Ovary (tissue), 10 donors: ENCODE measurements at places on chromosomes 5 and 9. TPM values are rescaled to one million over a fixed set of nuclear protein-coding genes. Genes with fewer than 3 reads are reported as not detected.

Gene TSSK1B
- total RNA-seq, result not detected

DNA sequence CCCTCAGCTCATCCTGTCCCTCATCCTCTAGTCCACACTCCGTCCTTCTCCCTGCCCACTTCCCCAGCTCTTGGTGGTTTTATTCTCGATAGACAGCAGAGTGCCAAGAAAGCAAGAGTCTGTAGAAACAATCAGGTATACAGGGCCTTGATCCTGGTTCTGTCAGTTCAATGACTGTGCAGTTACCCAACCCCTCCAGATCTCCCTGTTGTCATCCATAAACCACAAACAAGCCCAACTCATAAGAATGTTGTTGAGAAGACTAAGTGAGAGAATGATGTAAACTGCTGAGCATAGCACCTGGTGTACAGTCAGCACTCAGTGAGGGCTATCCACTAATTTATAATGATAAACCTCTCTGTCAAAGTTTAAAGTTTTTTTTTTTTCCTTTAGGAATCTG is 31.3 kb downstream of the ISL1 start:
- DNase-seq, result no peak

- DNase-seq, result no peak
These were observed 95.8 kb downstream of the PLPP1 start for GRCh38 chr5:55438998-55439397.

GRCh38 chr5:135034963-135035677 is 1.1 kb upstream of the PITX1 start:
- DNase-seq, result no peak

- DNase-seq, result no peak
These were observed 2.1 kb upstream of the NFX1 start for GRCh38 chr9:33288235-33288634.

- DNase-seq, result no peak
These were observed 306.7 kb upstream of the BRINP1 start for GRCh38 chr9:119675951-119676350.

Gene IL13
- total RNA-seq, result not detected

GRCh38 chr5:160492565-160492964 is 70.9 kb downstream of the PTTG1 start:
- DNase-seq, result no peak

DNA sequence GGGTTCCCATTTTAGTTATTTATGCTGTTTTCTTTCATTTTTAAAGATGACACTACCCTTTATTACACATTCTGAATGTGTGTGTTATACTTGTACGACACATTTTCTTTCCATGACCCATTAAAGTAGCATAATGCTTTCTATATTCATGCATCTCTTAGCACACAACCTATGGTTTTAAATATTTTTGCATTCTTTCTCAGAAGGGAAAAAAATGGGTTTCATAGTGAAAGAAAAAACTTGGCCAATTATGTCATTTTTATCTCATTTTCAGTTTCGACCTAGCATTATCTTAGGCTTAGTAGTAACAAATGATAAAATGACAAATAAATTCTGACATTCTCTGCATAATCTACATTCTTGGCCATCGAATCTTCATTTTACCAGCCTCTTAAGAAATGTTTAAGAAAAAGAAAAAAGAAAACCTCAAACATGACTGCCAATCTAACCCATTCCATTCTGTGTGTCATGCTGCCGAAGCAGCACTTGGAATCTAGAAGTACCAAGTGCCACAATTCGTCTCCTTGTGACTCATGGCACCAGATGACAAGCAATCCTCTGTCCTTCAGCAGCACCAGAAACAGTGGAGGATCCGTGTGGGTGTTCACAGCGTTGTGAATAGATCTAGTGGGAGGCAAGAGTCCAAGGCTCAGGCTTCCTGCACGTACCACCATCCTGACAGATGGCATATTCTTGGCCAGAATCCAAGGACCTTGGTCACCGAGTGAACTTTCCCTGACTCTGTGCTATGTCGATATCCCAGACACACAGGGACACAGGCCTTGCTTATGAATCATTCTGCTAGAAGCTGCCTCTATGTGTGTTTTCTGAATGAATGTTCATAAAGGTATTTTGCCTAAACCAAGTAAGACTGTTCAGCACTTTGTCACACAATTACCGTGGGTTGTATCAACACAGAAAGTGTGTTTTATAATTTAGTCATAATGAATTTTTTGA is 502.7 kb downstream of the NR2F1-AS1 start:
- DNase-seq, result peak; percentile 22

DNA sequence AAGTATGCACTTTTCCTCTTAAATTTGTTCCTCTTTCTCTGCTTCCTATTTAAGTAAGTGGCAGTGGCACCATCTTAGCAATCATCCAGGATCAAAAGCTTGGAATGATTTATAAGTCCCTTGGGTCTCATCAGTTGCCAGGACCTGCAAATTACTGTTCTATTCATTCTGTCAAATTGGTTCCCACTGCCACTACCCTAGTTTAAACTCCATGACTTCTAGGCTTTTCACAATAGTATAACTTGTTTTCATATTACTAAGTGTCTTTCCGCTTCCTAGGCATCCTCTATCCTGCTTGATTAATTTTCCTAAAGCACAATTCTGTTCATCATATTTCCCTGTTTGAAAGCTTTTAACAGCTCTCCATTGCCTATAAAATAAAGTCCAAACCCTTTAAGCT is 363.9 kb upstream of the MEF2C start:
- no peak for DNase-seq

DNA sequence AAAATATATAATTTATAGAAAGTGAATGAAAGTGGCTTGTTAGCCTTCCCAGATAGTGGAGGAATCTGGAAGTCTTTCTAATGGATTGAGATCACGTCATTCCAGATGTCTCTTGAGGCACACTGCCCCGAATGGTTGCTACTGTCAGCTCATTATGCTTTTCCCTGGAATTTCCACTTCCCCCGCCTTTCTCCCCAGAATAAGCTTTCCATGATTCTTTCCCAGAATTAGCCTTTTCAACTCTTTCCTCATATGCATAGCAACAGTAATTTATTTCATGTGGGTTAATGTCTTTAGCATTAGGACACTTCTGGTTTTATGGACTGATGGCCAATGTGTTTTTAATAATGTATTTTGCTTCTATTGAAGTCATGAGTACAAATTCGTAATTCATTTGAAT is 81.5 kb downstream of the PALM2AKAP2 start:
- no peak for DNase-seq

Gene ZNF454
- 5.8 TPM for total RNA-seq

GRCh38 chr9:85960688-85961093 is 19.7 kb downstream of the NAA35 start:
- DNase-seq, result no peak

Gene ADAMTS6
- 0.96 TPM for total RNA-seq

DNA sequence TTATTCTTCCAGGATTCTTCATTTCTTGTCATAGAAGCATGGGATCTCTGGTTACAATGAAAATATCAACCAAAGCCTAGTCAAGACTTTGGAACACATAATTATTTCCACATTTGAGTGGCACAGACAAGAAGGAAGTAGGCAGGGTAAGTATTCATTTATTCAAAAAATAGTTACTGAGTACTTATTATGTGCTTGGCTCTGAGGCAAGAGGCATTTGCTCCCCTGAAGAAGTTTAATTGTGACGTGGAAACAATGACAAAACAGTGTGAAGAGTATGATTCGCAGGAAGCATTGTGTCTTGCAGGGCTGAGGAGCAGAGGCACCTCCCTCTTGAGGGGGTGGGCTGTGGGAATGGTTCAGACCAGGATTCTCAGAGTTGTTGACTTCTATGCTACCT is 45.0 kb upstream of the TNFSF15 start:
- DNase-seq, result no peak

DNA sequence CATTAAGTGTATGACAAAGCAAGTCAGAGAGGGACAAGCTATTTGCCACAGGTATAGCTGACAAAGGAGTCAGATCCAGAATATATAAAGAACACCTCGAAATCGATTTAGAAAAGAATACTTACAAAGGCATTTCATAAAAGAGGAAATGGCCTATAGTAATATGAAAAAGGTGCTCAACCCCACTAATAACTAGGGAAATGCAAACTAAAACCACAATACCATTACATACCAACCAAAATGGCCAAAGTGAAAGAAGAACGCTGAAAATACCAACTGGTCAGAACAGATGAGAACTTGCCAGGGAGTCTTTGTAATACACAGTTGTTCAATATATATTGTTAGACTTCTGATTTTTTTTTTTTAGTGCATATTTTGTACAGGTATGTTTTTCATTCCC is 152.9 kb downstream of the CDC42SE2 start:
- no peak for DNase-seq

DNA sequence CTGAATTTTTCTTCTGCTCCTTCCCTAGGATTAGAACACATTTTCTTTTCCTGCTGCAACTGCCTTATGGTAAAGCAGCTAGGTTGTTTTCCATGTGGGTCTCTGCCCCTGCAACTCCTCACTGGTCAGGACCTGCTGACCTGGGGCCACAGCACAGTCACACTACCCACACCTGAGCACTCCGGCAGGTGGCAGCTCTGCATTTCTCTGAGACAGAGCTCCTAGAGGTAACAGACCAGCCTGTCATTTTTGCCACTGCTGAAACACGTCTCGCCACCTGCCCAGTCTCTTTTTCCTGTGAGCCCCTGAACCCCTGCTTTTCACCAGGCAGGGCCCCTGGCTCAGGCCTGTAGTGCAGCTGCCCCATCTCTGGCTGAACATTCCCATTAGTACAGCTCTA is 609.6 kb downstream of the HINT1 start:
- DNase-seq, result no peak

GRCh38 chr5:14455814-14456321 is 125.7 kb upstream of the OTULINL start:
- no peak for DNase-seq

DNA sequence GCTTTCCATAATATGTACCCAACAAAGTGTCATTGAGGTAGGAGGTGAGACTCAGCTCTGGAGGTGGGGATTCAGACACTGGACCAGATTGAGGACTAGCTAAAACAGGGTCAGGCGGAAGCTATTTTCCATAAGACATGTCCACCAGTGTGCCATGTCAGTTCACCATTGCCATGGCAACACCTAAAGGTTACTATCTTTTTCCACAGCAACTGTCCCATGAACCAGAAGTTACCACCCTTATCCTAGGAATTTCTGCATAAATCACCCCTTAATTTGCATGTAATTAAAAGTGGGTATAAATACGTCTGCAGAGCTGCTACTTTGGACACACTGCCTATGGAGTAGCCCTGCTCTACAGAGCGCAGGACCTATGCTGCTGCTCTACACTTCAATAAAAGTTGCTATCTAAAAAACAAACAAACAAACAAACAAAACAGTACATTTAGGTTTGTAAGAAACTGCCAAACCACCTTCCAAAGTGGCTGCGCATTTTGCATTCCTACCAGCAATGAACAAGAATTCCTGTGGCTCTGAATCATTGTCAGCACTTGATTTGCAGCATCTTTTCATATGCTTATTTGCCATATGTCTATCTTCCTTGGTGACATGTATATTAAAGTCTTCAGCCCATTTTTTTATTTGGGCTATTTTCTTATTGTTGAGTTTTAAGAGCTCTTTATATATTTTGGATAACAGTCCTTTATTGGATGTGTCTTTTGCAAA is 18.0 kb upstream of the TRIM32 start:
- no peak for DNase-seq

Gene IFNA14
- total RNA-seq, result not detected
